Effector CD8-positive, alpha-beta T cell (primary cell): ENCODE measurements at places on chromosomes 12 and 14.

- no peak for DNase-seq
Observed at GRCh38 chr12:1820191-1820895, at the start of gene LRTM2. TSS of gene LRTM2 (plus strand) at chr12:1820565. CDS start at chr12:1828149, 7,584 bp downstream.

- DNase-seq = no peak
Observed at GRCh38 chr12:6399884-6400644, 16.1 kb downstream of the LTBR start.

DNA sequence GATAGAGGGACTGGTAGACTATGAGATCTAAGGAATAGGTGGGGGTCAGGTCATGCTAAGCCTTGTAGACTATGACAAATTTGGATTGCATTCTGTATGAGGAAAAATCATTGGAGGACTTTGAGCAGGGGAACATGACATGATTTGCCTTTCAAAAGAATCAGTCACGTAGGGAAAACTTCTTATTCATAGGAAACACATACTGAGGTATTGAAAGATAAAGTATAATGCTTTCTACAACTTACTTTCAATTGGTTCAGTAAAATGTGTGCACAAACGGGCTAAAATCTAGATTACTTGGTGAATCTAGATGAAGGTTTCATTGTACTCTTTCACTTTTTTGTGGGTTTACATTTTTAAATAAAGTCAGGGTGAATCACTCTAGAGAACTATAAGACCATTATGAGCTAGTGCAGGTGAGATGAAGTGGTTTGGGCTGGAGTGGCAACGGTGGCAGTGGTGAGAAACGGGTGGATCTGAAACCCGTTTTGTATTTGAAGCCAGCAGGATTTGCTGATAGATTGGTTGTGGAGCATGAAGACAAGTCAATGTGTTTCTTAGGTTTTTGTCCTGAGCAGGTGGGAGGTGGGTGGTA, 6.7 kb downstream of the BBS10 start:
- DNase-seq = no peak

DNA sequence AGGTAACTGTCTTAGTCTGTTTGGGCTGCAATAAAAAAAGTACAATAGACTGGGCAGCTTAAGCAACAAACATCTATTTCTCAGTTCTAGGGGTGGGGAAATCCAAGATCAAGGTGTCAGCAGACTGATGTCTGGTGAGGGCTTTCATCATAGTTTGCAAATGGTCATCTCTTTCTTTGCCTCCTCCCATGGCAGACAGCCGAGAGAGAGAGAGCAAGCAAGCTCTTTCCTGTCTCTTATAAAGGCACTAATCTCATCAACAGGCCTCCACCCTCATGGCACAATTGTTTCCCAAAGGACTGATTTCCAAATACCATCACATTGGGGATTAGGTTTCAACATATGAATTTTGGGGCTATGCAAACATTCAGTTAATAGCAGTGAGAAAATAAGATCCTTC, 445.6 kb upstream of the FLRT2 start:
- DNase-seq = no peak

GRCh38 chr12:105018776-105019175, 32.7 kb downstream of the NOPCHAP1 start:
- no peak for DNase-seq

- DNase-seq = no peak
Observed at GRCh38 chr14:65972891-65973290, 513.3 kb upstream of the CCDC196 start.

- DNase-seq = no peak
Observed at GRCh38 chr12:5409619-5410018, 22.3 kb upstream of the NTF3 start.

GRCh38 chr12:46473634-46474329, 101.2 kb upstream of the SLC38A2 start:
- no peak for DNase-seq

GRCh38 chr12:2773199-2773875, 21.4 kb upstream of the FKBP4 start:
- no peak for DNase-seq

DNA sequence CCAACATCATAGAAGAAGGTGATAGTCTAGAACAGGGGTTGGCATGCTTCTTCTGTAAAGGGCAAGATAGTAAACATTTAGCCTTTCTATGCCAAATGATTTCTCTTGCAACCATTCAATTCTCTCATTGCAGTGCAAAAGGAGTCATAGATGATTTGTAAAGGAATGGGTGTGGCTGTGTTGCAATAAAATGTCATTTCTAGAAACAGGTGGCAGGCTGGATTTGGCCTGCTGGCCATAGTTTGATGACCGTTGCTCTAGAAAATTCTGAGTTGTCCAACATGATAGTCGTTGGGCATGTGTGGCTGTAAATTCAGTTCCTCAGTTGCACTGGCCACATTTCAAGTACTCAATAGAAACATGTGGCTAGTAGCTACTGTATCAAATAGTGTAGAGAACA, 21.7 kb downstream of the SMCO2 start:
- DNase-seq = no peak

DNA sequence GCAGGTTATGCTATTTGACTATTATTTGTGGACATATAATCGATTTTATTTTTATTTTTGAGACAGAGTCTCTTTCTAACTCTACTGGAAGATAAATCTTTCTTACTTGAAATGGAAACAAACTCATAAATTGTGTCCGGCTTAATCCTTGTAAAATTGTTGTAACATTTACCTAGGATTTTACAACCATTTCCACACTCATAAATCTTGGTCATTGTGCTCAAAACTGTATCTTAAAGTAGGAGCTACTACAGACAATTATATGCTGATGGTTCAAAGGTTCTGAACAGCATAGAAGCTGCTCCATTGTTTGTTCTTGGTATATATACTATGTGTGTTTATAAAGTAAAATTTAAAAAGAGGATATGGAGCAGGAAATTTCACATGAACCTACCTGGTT, 4.6 kb upstream of the ARF6 start:
- no peak for DNase-seq

GRCh38 chr14:54475187-54475899, 13.4 kb downstream of the GMFB start:
- no peak for DNase-seq

DNA sequence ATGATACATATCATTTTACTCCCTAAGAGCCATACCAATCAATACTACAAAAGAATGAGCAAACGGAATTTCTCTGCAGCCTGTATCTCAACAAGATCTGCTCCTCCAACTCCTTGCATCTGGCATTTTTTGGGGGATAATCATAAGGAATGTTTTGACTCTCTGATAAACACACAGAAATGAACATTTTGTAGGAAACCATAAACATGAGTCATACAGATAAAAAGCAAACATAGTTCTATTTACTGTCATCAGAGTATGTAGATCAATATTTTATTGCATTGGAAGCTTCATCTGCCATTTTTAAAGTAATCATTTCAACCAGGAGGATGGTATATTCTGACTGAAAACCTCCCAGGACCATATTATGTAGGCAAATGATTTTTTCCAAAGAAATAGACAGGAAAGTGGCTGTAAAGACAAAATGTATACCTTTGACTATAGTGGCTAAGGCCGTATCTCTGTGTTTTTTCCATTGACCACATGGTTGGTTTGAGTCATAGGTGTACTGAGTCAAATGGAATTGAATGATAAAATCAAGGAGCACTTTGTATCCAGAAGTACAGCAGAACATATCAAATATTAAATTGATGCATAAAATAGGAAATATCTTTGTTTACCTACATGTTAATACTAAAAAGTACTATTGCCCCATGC, 32.4 kb upstream of the CD69 start:
- DNase-seq = no peak

DNA sequence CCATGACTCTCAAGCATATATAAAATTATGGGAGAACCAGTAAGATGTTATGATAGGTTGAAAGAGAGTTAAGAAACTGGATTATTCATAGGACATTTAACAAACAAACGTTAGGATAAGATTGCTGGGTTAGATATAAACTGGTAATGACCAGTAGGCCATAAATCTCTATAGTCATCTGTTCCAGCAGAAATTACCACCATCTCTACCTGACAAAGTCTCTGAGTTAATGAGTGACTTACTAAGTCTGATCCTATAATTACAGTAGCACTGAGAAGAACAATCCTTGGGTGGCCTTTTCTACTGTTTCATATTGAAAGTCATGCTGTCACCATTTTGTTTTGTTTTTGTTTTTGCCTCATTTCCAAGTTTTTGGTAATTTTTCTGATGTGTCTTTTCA, 136.9 kb upstream of the CNOT2 start:
- DNase-seq = no peak

- no peak for DNase-seq
Observed at GRCh38 chr12:132550830-132551640, 59.3 kb downstream of the LRCOL1 start.

DNA sequence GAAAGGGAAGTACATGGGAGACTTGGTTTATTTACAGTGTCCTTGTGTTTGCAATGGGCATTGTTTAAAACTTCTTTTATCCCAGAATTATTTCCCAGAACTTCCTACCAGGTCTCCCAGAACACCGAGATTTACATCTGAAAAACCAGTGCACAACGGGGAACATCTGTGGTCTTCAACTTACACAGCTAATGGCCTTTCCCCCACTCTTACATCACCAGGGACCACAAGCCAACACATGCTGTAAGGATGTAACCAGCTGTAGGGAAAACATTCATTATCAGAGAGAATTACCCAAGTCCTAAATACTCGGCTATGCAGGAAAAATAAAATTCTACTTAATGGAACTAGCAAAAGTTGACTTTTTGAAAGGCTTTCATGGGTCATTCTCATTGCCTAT, 267.6 kb downstream of the DUSP6 start:
- DNase-seq = no peak

DNA sequence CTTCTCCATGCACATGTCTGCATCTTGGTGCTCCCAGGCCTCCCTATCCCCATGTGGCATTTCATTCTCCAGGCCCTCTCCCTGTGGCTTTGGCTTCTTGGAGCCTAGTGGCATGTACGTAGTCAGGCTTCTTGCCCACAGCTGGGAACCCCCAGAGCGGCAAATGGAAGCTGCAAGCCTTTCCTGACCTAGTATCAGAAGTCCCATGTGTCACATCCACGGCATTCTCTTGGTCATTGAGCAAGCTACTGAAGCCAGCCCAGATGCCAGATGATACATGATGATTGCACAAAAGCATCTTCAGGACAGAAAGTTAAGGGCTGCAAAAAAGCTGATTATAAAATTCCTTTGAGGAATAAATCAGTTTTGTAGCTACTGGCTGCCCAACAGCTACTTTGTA, 154.9 kb downstream of the PELI2 start:
- DNase-seq = no peak

GRCh38 chr12:48957141-48958048, at the start of gene ARF3:
TSS of gene ARF3 (minus strand) at chr12:48957487. CDS start at chr12:48941095, 16,392 bp downstream.
- peak; percentile 88 for DNase-seq

- DNase-seq = no peak
Observed at GRCh38 chr14:86515195-86515594, 985.3 kb downstream of the FLRT2 start.

DNA sequence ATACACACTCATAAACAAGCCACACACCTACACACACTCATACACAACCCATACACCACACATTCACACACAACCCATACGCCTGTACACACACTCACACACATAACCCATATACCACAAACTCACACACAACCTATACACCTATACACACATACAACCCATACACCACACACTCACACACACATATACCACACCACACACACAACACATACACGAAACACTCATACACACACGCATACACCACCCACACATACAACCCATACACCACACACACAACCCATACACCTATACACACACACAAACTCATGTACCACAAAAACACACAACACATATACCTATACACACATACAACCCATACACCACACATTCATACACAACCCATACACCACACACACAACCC, 164.3 kb downstream of the TMEM121 start:
- no peak for DNase-seq

DNA sequence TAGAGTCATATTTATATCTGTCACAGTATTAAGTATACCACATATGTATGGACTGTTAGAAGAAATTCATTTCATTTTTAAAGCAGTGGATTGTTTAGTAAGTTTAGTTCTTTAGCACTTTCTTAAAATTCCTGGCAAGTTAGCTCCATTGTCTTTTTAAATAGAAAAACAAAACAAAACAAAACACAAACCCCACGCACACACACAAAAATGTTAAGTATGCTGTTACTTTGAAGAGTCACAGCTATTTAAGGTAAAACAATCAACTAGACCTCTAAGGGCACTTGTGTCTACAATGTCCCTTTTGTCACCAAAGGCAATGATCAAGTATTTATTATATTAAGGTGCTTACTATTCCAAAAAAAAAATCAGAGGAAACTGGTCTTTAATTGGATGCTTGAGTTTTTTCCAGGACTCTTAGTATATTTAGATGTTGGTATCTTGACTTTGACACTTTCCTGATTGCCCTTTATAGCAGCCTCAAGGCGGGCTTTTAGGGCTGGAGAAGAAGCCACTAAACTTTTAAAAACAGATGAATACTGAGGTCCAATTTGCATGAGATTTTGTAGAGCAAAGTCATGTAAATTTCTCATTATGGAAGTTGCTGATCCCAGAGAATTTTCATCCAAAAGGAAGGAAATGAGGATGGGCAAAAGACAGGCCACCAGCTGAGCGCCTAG, 85.5 kb upstream of the HECTD1 start:
- no peak for DNase-seq

GRCh38 chr12:69515394-69515930, 45.3 kb downstream of the FRS2 start:
- DNase-seq = no peak
